Stimulated activated CD4-positive, alpha-beta T cell treated with anti-CD3 and anti-CD28 coated beads, Interleukin-2, amount 100 ng/mL, for 24 hours (primary cell): ENCODE measurements at places on chromosomes 5 and 9.

- no peak for DNase-seq
Measured at GRCh38 chr9:87682085-87682484, 43.8 kb upstream of the CTSL start.

- DNase-seq: no peak
Measured at GRCh38 chr9:265209-265870, 50.7 kb downstream of the DOCK8 start.

DNA sequence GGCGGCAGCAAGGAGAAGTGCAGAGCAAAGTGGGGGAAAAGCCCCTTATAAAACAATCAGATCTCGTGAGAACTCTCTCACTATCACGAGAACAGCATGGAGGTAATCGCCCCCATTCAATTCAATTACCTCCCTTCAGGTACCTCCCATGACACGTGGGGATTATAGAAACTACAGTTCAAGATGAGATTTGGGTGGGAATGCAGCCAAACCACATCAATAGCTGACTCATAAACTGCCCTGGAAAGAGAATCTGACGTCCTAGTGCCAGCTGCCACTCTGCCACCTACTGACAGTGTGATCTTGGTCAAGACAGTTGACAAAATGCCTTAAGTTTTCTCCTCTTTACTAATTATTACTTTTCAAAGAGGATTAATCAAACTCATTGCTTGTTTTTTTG lies 128.3 kb downstream of the GPBP1 start:
- DNase-seq: peak; percentile 52

- DNase-seq: no peak
Measured at GRCh38 chr9:109399258-109399767, 78.5 kb upstream of the EPB41L4B start.

- peak; percentile 82 for DNase-seq
Measured at GRCh38 chr9:130707225-130707976, 13.8 kb downstream of the EXOSC2 start.

DNA sequence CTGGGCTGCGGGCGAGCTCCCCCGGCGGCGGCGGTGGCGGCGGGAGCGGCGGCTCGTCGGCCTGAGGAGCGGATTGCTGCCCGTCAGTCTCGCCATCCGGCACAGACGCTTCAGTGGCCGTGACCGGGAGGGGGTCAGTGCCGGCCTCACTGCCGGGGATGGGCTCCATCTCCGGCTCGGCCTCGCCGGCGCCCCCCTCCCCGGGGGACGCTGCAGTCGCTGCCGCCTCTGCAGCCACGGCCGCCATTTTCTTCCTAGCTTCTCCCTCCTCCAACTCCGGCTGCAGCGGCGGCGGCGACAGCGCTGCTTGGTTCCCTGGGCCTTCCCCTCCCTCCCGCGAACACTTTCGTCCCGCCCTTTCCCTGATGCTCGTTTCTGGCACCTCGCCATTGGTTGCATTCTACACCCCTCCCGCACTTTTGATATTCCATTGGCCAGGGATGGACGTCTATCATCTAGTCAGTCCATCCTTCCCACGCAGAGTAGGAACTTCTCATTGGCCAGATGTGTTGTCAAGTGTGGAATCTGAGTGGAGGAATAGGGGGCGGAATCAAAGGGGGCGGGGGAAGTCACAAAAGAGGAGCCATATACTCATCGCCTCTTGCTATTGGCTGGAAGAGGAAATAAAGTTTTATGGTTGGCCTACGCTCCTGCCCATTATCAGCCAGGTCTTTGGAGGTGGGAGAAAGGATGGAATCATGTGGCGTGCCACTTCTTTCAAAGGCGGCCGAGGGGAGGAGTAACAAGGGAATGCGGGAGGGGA lies at the start of gene PWWP2A:
Gene PWWP2A, minus strand, starts transcription at position 309 of the 763 bp plus-strand sequence. Its CDS starts 62 bp downstream, at position 247.
- DNase-seq: peak; percentile 97

DNA sequence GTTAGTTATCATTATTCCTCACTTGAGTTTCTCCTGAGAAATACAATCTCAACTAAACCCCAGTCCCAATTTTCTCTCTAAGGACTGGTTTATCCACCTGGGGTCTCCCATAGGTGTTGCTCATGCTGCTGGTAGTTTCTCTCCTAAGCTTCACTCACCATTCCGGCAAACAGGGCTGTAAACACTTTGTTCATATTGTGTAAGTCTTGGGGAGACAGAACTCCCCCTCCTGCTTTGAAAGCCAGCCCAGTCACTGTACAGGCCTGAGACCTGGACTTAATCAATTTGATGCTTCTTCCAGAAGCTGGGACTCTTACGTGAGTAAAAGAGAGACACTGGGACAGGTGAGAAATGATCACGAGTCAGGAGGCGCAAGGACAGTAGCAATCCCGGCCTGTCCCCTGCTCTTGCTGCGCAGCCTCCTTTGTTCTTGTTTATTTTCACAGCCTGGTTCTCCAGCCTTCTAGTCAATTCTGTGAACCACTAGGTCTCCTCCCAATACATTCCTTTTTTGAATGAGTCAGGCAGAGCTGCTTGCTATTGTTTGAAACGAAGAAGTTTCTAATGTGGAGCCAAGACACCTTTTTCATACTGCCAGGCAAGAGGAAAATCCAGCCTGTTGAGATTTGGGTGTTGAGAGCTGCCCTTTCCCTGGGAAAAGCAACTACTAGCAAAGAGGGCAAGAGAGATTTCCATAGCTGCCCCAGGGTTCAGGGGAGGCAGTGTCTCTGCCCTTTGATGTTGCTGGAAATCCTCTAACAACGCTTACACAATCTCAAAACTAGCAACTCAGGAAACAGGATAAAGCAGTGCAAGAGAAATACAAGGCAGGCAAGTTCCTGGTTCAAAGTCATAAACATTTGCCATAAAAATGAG lies 9.2 kb upstream of the SHROOM1 start:
- DNase-seq: no peak

- DNase-seq: no peak
Measured at GRCh38 chr5:111820072-111820471, 63.1 kb upstream of the NREP start.

- peak; percentile 75 for DNase-seq
Measured at GRCh38 chr5:175657593-175658271, at the start of gene HRH2. Gene HRH2, plus strand, starts transcription at chr5:175658071. Its CDS starts 25,163 bp downstream, at chr5:175683234.

GRCh38 chr9:13728917-13729811 lies 449.7 kb upstream of the MPDZ start:
- no peak for DNase-seq

DNA sequence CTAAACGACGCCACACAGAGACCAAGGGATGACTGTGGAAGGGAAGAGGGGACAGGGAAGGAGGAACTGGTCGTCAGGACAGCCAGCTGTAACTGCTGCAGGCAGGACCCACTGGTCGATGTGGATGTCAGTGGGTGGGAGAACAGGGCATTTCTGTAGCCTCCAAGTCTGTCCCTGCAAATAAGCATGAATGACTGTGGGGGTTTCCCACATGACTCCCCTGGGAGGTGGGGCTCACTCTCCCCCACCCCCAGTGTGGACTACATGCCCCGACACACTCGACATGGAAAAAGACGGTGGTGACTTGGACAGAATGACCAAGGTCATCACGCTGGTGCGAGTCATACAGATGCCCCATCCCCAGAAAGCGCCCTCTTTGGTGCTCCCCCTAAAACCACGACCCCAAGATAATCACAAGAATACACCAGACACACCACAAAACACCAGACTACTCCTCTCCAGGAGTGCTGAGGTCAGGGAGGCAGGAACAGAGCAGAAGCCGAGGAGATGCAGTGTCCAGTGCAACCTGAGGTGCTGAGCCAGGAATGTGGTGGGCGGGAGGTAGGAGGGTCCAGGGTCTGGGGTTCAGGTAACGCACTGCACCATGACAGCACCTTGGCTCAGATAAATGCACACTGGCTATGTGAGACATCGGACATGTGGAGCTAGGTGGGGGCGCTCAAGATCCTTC lies 64.9 kb downstream of the SECISBP2 start:
- DNase-seq: no peak

- DNase-seq: no peak
Measured at GRCh38 chr5:171595801-171596231, 176.4 kb downstream of the FGF18 start.

- no peak for DNase-seq
Measured at GRCh38 chr9:14748373-14748772, 25.8 kb upstream of the CER1 start.

GRCh38 chr5:28708472-28708871 lies 1670.1 kb upstream of the CDH9 start:
- no peak for DNase-seq

DNA sequence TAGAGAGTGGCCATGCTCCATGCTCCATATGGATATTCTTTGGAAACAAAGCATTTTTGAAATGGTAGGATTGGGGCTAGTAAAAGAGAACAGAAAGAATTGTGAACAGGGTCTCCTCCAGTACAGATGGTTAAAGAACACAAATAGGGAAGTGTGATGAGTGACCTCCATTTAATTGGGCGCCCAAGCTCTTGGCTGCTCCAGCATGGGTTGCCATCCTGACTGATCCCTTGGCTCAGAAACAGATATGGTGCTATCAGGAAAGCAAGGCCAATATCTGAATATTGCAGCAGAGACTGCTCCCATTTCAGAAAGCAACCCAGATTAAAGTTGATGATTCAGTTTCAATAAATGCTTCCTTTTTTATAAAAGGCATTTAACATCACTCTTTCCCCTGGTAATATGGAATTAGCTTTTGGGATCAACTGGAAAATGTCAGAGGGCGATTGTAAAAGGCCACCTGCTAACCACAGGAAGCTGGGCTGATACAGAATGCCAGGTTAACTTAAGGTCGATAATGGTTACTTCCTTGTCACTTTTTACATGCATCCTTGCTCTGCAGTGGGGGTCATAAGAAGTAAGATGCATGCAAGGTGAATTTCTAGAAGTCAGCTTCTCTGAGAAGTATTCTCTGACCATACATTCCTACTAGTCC lies 52.9 kb downstream of the TMC1 start:
- no peak for DNase-seq

DNA sequence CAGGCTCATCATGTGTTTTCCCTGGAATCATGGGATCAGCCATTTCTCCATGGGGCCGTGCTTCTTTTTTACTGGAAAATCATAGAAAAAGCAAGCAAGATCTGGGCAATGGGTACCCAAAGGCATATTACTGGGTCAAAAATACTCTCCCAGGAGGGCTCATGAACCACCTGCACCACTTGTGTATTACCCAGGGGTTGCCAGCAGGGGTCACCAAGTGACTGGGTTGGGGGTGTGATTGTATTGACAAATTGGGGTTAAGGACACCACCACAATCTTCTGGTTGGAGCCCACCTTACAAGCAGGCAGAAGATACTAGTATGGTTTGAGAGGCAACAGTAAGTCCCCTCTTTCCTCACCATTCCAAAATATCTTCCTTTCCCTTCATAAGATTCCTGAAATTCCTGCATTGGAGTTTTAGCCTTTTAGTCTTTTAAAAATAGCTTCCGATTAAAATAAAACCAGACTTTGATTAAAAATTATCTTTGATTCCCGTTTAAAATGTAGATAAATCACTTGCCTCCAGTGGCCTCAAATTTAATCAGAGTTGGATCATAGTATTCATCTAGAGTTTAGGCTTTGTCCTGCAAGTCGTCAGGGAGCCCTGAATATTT lies 603.3 kb downstream of the KIF4B start:
- DNase-seq: peak; percentile 55

DNA sequence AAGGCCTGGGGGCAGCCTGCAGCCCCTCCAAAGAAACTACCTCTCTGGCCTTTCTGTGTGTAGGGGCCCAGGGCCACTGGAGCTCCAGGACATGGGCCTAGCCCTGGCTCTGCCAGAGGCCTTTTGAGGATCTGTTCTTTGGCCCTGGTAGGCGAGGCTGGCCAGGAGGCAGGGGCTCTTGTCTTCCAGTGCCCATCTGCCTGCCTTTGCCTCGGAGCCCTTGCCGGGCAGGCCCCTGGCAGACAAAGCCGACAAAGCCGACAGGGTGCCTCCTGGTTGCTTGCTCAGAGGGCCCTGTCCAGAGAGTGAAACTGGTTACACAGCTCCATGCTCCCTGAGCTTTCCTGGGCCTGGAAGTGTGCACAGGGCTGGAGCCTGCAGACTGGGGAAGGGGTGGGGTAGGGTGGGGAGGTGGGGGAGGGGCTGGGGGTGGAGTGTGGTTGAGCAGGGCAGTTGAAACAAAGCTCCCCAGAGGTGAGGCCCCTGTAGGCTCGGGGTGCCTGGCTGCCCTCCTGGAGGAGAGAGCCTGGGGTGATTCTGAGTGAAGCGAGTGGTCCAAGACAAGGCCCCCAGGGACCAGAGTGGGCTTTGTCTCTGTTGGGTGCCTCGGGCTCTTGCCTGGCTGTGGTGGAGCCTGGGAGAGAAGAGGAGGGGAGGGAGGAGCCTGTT lies 29.3 kb downstream of the PTPA start:
- DNase-seq: peak; percentile 35

- DNase-seq: no peak
Measured at GRCh38 chr5:132296412-132297016, 2.3 kb downstream of the SLC22A4 start.

DNA sequence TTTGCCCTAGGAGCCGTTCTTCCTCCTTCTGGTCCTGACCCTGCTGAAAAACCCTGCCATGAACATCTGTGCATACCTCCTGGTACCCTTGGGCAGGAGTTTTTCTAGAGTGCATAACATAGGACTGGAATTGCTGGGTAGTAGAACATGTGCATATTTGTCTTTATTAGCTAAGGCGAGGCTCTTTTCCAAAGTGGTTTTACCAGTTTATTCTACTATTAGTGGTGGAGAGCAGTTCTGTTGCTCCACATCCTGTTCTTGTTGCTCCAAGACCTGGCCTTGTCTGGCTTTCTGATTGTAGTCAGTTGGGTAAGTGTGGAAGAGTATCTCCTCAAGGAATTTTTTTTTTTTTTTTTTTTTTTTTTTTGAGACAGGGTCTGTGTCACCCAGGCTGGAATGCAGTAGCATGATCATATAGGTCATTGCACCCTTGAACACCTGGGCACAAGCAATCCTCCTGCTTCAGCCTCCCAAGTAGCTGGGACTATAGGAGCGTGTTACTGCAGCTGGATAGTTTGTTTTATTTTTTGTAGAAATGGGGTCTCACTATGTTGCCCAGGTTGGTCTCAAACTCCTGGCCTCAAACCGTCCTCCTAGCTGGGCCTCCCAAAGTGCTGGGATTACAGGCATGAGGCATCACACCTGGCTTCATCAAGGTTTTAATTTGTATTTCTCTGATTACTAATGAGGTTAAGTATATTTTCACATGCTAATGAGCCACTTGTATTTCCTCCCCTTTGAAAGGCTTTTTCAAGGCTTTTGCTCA lies 85.2 kb downstream of the SPRY4 start:
- DNase-seq: no peak

- no peak for DNase-seq
Measured at GRCh38 chr5:111389390-111390082, 122.8 kb downstream of the STARD4 start.

DNA sequence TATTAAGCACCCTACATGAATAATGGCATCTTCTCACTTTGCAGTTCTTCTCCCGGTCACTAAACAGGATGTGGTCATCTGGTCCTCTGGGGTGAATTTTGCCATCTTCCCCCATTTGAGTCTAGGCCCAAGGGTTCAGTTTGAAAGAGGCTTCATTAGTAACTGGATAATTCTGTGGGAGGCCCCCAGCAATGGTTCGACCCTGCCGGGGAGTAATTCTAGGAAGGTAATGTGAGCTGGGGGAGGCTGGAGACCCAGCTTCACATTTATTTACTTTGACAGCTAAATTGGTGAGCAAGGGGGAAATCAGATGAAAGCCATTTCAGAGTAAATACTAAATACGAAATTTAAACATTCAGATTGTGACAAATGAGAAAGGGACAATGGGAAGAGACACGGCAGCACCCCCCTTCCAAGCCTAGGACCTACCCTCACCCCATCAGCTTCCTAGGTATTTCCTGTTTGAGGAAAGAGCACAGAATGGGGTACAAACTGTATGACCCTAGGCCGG lies 4.1 kb upstream of the LHX6 start:
- DNase-seq: no peak
